ENCODE measurements at places on chromosomes 7 and 10.

- DNase-seq: no peak
These were observed 325.8 kb upstream of the ZMIZ1 start for GRCh38 chr10:78742730-78743615.

DNA sequence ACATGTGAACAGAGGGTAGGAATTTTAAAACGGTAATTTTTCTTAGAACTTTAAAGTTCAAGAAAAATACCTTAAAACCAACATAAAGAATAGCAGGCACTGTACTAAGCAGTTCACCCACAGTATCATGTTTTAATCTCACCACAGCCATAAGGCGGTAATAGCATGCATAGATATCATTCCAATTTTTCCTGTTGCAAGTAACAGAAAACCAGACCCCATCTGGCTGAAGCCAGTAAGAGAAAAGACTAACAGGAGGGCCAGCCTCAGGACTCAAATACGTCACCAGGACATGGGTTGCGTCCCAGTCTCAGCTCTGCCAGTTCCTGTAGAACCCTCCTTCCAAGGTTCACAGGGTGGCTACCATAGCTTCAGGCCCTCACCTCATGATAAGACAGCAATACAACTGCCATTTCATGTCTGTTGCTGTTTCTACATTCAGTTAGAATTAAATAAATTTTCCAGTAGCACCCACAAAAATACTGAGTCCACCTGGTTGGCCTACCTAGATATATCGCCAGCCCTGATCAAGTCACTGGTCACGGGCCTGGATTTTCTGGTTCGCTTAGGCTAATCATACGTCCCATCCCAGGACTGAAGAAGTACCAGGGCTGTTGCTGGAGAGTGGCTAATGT lies 2.0 kb upstream of the RNF32 start:
- DNase-seq: no peak

DNA sequence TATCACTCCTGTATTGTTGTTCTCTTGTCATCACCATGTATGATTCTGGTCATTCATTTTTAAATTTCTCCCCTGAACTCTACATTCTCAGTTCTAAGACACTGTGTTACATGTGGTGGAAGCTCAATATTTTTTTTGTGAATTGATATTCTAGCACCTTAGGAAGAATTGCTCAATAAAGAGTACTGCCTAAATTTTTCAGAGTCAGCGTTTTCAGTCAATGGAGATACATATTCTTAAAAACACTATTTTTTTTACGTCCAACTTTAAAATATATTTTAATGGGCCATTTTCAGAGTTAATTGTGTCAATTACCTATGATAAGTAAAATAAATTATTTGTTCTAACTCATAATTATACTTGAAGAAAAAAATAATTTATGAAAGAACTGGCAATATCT lies 210.4 kb upstream of the PLXDC2 start:
- DNase-seq: no peak

- no peak for DNase-seq
These were observed 99.4 kb upstream of the CTTNBP2 start for GRCh38 chr7:117972606-117973005.

- DNase-seq: no peak
These were observed 173.9 kb downstream of the ELFN1 start for GRCh38 chr7:1843921-1844335.

DNA sequence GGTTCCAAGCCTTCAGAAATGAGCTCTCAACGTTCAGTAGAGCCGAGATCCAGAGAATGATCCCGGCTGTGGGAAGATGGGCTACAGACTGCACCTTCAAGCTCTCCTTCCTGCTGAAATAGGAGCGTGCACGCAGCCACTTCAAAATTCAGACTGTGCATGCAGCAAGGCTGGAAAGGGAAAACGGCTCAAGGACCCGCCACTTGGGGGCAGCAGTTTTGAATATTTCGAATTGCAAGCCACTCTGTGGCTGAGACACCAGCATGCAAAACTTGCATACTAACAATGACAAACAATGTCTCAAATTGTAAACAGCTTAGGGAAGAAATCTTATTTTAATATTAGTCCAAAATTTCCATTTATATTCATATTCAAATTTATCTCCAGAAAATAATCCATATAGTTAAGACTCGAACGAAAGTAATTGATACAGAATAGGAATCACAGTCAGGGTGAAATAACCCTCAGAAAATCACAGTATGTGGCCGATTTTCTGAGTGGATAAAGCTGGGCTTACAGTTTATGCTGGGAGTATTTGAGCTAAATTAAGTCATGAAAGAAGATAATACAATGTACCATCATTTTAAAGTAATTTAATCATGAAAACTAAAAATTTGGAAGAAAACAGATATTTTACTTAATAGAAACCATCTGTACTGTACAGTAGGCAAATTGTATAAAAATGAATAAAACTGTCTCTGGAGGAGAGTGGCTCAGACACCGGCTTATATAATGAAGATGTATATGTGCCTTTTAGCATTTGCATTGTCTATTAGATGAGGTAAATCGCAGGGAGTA lies 137.9 kb upstream of the MKI67 start:
- peak; percentile 49 for DNase-seq

DNA sequence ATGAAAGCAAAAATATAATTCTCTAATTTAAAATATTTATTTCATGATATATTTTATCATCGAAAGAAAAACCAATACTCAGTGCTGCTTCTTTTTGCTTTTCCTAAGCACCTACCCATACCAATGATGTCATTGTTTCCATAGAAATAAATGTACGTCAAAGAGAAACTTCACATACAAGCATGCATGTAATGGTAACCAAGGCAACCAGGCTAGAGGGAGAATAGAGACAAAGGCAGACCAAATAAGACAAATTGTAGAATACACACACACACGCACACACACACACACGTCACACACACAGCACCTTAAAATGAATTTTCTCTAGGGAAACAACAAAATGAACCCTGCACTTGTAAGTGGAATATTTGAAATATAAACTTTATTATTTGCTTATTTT lies 75.5 kb downstream of the MACC1 start:
- no peak for DNase-seq

DNA sequence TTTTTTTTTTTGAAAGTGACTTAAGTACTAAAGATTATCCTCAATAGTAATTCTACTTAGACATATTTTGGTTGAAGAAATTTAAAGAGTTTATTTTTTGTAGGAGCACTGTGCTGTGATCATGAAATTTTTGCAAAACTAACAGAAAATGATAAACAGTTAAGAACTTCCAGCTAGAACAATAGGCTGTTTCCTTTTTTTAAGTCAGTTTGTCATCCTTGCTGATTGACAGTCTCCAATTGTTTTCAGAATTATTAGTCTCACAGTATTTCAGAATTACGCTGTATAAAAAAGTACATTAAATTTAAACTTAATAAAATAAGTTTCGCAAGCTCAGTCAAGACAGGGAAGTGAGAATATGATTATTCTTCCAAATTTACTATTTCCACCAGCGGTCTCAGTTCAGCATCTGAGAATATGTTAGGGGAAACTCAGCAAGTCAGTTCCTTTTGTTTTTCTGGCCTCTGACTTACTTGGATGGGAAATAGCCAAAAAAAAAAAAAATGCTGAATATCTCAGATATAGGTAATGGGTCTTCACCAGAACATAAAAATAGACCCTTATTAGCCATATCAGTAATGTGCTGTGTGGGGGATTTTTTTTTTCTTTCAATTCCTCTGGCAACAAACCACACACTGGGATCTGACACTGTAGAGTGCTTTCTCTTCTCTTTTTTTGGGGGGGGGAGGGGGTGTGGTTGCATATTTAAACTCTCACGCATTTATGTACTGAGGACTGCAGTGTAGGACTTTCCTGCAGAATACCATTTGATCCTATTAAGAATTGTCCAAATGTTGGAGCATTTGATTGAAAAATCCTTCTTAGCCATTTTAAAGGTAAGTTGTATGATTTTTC lies at the start of gene CD36:
Gene CD36 (plus strand): TSS at position 732 of the 855 bp plus-strand sequence. CDS start 8,099 bp downstream, outside the sequence.
- no peak for DNase-seq

DNA sequence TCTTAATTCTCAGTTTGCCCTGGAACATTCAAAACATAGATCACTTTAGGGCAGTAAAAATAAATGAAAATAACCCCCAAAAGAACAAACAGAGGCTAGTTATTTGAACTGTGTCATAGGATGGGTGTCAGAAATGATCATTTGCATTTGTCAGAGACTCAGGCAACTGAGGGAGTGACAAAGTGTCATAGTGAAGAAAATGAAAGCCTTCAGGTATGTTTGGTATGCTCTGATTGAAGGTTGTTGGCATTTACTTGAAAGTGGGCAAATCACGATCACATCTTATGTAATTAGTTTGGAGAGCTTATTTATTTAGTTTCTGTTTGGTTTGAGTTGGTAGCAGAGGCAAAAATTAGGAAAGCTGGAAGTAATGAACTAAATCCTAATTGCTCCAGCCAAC lies 880.9 kb downstream of the ANKRD7 start:
- DNase-seq: no peak

- DNase-seq: no peak
These were observed 191.3 kb upstream of the GALNT17 start for GRCh38 chr7:70940597-70940996.

DNA sequence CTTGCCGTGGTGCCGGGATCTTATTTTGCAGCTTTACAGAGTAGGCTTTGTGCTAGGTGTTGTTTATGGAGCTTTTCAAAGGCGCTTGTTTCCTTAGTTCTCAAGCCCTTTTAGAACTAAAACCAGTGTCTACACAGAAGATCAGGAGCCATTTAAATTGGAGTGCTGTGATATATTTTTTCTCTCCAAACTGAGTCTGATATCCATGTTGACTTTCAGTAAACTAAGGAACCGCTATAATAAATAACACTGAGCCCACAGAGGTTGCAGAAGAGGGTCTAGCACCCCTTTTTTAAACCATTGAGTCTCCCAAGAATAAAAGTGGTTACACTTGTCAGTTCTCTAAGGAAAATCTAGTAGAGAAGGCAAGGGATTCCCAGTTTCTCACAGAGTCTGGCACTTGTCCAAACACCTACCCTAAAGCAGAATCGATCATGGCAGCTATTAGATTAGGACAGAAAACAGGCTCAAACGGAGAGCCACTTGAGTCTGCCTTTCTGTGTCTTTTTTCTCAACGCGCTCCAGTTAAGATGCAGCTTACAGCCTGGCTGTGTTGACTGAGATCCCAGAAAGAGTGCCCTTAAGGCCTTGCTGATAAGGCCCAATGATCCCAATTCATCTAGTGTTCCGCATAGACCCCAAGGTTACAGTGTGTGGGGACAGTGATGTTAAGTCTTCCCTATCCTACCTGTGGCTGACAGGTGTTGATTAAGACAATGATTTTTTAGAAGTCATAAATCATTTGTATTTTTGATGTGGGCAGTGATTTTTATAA lies 804 bp downstream of the TMEM106B start:
- DNase-seq: no peak
